GM12891 (cell line): ENCODE measurements at places on chromosomes 12 and 14.

GRCh38 chr12:12506496-12506890 lies 56.2 kb downstream of the DUSP16 start:
- no peak for DNase-seq

GRCh38 chr14:64841772-64842750 lies 37.6 kb downstream of the SPTB start:
- DNase-seq = no peak

DNA sequence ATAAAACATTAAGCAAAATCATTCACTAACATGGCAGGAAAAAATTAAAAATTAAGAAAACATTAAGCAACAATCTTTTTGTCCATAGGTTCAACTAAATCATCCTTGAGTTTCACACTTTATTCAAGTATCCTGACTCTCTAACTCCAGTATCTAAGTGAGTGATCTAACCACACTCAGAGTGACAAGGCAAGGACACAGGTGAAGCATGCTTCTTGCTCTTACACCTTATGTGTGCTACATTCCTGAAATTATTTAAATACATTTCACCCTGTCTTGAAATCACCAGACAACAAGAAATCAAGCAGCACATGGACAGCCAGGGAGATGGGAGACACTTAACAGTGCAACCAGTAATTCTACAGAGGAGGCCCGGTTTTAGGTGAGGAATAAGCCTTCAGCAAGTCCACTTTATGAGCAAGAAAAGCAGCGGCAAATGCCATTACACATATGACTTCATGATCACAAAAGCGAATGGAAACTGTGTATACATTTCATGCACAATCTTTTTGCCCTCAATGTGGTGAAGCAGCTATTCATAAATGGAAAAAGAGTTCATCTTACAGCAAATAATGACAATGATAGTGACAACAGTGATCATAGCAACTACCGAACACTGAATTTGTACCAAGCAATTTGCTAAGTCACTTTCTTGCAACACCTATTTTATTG lies 37.4 kb downstream of the PHLDA1 start:
- no peak for DNase-seq

- no peak for DNase-seq
These were observed 977.5 kb upstream of the LRFN5 start for GRCh38 chr14:40629144-40629543.

GRCh38 chr14:68734231-68734732 lies 58.6 kb downstream of the ZFP36L1 start:
- peak; percentile 38 for DNase-seq

- DNase-seq = no peak
These were observed 193.2 kb downstream of the CHST11 start for GRCh38 chr12:104649921-104650320.

- no peak for DNase-seq
These were observed 282.9 kb upstream of the FLRT2 start for GRCh38 chr14:85247071-85247470.

- no peak for DNase-seq
These were observed 44.9 kb downstream of the JKAMP start for GRCh38 chr14:59529189-59529588.

GRCh38 chr12:63066782-63067181 lies 84.2 kb downstream of the AVPR1A start:
- no peak for DNase-seq

DNA sequence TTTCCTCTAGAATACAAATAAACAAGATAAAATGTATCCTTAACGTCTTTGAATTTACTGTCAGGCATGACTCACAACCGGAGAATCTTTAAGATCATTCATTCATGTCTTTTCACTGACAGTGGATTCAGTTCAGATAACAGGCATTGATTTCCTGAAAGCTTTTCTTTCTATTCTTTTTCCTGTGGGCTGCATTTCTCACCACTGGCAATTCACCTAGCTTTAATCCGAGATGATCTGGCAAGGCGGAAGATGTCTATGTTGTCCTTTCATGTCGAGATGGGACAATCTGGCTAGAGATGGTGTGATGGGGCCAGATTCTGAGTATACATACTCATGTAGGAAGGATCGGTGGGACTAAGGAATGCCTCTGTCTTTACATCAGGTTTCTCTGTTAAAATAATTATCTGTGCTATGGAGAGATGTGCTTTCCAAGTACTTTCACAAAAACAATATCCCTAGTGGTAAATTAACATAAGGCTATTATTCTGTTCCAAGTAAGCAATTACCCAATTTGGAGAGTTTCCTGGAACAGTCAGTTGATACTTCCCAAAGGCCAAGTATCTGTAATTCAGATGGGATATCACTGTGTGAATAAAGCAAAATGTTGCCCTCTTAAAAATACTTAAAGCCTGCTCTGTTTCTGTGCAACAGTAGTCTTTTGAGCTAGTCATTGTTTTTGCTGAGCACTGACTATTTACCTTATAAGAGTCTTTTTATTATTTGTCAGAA lies 17.8 kb downstream of the ACSS3 start:
- no peak for DNase-seq

- no peak for DNase-seq
These were observed 584 bp downstream of the ACSM4 start for GRCh38 chr12:7304456-7304855.
